T follicular helper cell (primary cell): ENCODE measurements at places on chromosomes 1 and 21.

DNA sequence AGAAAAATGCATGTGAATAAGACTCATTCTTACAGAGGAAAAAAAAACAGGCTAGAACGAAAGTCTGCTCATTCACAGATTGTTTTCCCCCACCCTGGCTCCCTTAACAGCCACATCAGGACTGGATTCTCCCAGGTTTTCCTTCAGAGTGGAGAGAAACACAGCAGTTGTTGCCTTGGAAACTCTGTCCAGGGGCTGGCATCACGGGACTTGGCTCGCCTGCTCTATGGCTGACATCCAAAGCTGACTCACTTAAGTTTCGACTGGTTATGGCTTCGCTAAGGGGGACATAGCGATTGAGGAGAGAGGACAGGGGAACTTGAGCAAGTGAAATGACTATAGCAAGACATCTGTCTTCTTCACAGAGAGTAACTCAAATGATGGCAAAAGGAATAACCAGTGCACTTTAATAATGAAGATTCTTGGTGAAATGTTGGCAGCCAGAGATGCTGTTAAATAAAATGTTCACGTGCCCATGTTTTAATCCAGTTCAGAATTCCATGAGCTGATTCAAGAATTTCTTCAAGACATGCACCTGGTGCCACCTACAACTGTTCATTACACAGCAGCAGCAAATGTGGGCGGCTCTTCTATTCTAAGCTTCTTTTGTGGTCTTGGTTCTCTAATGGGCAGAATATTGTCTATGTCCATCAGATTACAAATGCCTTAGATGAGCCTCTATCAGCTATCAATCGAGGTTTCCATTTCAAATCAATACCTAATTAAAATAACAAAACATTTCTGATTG is 21.8 kb downstream of the MIS18A start:
- no peak for DNase-seq

DNA sequence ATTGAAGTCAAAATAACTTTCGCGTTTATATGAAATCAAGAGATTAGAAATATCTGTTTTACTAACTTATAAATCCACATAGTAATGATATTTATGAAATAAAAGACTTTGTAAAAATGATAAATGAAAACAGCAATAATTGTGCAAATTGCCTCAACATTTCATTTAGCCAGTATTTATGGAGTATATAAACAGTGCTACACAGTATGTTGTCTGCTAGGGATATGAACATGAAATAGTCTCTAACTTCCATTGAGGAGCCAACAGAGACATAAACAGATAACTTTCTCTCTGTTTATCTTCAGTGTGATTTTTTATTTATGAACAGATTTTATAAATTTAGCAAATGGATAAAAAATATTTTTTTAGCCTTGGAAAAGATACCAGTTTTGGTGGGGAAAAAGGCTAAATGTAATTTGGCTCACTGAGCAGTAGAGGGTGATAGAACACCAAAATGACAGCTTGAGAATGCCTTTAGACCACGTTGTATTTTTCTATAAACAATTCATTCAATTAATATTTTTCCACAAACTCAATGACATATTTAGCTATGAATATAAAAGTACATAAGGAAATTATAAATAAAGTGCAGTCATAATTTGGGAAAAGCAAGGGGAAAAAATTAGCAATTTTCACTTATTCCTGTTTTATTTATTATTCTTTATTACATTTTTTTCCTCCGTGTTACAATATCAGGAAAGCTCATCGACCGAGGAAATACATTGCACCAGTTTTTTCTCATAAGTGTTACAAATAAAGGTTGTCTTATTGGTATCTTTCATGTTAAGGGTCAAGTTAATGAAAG is 47.5 kb upstream of the EEIG2 start:
- no peak for DNase-seq

- DNase-seq: no peak
Observed at GRCh38 chr1:150981177-150981804, 801 bp upstream of the ANXA9 start.

GRCh38 chr1:70717656-70718055 is 306.6 kb downstream of the CTH start:
- DNase-seq: no peak

DNA sequence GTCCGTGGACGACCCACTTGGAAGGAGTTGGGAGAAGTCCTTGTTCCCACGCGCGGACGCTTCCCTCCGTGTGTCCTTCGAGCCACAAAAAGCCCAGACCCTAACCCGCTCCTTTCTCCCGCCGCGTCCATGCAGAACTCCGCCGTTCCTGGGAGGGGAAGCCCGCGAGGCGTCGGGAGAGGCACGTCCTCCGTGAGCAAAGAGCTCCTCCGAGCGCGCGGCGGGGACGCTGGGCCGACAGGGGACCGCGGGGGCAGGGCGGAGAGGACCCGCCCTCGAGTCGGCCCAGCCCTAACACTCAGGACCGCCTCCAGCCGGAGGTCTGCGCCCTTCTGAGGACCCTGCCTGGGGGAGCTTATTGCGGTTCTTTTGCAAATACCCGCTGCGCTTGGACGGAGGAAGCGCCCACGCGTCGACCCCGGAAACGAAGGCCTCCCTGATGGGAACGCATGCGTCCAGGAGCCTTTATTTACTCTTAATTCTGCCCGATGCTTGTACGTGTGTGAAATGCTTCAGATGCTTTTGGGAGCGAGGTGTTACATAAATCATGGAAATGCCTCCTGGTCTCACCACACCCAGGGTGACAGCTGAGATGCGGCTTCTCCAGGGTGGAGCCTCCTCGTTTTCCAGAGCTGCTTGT is 32.4 kb downstream of the PRMT2 start:
- no peak for DNase-seq

DNA sequence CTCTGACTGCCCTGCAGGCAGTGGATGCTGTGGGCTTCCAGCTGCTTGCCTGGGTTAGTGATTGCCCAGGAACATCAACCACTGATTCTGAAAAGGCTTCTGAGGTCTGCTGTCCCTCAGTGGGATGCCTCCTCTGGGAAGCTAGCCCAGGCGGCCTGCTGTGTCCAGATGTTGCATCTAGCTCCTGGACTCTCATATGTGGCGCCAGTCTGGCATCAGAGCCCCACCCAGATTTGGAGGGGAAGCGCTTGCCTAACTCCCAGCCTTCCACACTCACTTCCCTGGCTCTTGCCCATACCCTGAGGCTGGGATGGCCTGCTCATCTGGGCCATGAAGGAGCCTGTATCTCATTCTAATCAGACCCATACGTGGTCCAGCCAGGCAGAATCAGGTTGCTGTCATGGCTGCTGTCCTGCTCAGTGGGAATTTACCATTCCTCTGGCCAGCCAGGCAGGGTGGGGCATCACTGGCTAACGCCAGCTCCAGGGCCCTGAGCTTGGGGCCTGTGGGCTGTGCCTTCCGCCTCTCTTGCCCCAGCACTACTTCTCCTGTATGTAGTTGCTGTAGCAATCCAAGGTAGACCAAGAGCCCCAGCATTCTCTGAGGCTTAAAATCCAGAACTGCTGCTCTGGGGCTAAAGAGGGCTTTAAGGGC is 4.1 kb downstream of the CSF1 start:
- DNase-seq: no peak

DNA sequence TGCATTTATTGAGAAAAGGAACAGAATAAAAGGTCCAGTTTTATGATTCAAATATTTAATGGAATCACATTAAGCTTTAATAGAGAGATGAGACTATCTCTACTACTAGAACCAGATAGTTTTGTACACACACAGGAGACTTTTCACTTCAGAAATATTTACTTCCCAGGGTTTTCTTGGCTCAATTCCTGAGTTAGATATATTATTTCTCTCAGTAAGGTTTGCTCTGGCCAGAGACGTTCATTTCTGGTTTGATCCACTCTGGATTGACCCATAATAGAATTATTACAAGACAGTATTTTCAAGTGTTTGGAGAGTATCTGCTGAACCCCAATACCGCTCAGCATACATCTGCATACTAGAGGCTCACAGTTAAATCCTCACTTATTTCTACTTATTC is 1.3 kb upstream of the RCOR3 start:
- DNase-seq: no peak

DNA sequence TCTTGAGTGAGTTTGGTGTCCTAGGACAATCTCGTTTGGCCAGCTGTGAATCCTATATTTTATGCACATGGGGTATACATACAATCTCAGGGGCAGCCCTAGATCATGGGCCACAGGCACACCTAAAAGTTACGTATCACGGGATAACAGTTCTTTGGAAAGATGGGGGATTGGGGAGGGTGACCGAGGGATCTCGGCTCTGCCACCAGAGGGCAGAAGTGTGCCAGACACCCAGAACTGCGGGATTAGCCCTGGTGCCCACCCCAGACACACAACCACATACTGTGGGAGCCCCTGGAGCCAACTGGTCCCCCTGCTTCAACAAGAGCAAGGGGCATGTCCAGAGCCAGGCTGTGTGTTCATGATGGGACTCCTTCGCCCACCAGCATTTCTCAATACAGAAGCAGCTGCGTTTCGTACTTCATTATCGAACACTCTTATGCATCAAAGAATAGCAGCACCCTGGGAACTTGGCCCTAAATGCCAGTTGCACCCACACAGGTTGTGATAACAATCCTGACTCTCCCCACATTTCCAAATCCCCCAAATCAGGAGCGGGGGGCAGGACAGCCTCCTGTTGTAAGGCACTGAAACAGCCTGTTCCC is 37.4 kb downstream of the TMCO4 start:
- no peak for DNase-seq

DNA sequence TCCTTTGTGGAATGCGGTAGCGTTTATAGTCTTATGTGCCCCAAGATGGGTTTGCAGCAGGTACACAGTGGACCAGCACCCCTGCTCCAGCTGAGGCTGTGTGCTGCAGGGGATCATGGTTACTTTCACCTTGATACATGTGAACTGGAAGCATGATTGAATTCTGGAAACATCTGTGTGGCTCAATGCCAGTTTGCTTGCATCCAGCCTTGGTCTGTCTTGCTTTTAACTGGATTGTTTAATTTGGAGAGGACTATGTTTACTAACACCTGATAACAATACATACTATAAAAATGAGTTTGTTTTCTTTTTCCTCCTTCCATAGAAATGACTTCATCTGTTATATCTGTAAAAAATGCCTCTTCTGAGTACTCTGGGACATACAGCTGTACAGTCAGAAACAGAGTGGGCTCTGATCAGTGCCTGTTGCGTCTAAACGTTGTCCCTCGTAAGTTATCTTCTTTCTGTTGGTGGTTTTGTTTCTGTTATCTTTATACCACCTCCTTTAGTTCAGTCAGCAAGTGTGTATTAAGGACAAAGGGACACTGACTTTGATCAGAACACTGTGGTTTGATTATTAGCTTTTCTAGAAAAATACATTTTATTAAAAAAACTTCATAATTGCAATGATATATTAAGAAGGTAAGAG is 47.7 kb downstream of the CXADR start:
- DNase-seq: no peak
